Fibroblast of skin of right biceps (primary cell): ENCODE measurements at places on chromosomes 13 and 19.

DNA sequence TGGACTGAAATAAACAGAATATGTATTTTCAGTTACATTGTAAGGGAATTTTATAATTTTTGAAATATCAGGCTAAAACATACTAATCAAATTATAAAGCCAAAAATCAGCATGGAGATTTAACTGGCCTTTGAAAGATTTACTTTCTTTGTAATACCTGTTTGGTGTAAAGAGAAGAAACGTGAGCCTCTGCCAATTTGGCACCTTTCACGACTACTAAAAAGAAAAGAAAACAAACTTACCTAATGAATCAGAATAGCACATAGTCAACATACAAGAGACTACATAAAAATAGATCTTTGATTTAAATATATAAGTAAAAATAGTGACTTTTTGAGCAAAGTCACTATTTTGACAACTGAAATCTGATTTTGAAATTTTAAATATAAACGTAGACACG is 87.4 kb downstream of the RBM26 start:
- no peak for DNase-seq

GRCh38 chr19:6464070-6464873 is at the start of gene CRB3:
CRB3 (plus strand) TSS chr19:6464271; CDS start chr19:6464702, 431 bp downstream.
- DNase-seq: no peak

DNA sequence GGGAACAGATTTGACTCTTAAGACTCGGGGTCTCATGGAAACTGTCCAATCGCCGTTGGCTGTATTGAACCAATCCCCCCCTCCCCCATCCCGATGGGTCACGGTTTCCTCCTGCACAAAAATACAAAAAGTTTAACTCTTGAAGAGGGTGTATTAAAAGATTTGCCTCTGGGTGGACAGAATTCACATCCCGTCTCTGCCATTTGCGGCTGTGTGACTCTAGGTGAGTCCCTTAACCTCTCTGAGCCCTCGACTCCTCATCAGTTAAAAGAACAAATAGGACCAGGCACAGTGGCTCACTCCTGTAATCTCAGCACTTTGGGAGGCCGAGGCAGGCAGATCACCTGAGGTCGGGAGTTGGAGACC is 31.3 kb upstream of the FEM1A start:
- DNase-seq: no peak

- no peak for DNase-seq
Observed at GRCh38 chr13:46097015-46097414, 7.8 kb downstream of the CPB2 start.

- no peak for DNase-seq
Observed at GRCh38 chr19:13121551-13122274, 3.6 kb downstream of the NACC1 start.

DNA sequence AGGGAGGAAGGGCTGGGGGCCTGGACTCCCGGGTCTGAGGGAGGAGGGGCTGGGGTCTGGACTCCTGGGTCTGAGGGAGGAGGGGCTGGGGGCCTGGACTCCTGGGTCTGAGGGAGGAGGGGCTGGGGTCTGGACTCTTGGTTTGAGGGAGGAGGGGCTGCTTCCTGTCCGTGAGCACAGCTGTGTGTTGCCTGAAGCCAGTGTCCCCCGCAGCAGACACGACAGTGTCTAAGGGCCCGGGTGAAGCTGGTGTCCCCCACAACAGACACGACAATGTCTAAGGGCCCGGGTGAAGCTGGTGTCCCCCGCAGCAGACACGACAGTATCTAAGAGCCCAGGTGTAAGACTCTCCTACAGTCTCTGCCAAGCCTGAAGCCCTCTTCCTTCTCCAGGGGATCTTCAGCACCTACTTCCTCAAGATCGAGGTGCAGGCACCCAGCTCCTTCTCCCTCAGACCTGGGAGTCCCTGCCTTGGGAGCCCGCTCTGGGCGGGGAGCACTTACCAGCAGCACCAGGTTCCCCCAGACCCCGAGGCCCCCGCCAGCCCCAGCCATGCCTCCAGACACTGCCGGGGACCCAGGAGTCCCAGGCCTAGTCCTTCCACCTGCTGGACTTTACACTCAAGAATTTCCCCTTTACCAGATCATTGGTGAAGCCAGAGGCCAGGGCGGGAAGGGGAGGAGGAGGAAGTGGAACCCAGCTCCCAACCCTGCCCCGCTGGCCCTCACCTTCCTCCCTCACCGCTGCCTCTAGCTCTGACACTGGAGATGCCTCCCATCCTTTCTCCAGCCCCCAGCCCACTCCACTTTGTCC is at the start of gene PTPRH:
Gene PTPRH (minus strand): TSS at position 622 of the 813 bp plus-strand sequence. CDS start 68 bp downstream, at position 554.
- DNase-seq: no peak

- no peak for DNase-seq
Observed at GRCh38 chr13:21101865-21102576, 40.6 kb upstream of the LATS2 start.

DNA sequence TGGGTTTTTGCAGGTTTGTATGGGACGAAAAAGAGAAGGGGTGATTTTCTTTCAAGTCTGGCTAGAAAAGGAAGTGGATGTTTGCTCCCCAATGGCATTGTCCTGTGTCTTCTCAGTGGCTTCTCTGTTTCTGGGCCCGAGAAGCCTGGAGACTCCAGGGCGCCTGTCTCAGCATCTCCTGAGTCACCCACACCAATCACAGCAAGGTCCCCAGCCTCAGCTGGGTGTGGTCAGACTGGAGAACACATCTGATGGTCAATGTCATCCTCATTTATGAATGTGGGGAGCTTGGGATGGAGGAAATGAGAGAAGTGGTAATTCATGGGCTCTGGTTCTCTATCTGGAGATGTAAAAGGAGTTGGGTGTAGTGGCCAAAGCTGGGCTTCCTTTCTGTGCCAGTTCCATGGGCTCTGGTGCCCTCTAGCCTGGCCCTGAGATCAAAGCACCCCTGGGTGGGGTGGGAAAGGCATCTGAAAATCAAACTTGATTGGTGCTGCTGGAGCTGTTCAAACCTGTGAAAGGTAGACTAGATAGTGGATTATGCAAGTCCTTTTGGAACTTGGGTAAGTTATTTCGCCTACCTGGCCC is 13.4 kb downstream of the RASL11A start:
- DNase-seq: peak; percentile 12

DNA sequence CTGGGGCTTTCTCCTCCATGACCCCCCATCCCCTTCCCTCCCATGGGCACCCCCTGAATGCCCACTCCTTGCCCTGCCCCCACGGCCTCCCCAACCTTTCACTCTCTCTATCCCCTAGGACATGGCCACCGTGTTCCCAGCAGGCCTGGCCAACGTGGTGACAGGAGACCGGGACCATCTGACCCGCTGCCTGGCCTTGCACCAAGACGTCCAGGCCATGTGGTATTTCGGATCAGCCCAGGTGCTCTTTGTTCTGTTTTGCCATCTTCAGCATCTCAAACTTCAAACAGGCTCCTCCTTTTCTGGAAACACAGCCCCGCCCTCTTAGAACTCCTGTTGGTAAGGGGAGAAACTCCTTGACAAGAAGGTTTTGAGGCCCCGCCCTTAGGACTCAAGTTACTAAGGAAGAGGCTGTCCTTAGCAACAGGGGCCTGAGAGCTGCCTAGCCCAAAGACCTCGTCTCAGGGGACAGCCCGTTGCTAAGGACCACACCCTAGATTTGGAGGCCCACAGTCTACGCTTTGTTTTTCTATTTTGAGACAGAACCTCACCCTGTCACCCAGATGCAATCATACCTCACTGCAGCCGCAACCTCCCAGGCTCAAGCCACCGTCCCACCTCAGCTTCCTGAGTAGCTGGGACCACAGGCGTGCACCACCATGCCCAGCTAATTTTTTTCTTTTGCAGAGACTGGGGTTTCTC is 5.1 kb upstream of the FLT3LG start:
- peak; percentile 56 for DNase-seq

DNA sequence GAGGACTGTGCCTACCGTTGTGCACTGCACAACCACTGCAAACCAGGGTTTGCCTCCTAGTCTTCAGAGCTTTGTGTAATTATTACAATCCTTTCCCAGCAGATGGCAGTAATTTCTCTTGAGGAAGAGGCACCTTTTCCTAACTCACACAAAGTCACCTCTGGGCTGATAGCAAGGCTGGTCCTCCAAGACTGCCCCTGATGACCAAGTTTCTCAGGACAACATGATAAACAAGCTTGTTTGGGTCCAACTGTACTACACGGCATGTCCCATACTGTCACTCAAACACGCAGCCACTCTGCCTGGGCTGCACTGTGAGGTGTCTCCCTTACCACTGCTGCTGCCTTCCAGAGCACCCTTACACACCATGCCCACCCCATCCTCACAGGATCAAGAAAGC is 39.3 kb downstream of the RFXAP start:
- DNase-seq: peak; percentile 51

- no peak for DNase-seq
Observed at GRCh38 chr13:26614721-26615120, 57.2 kb downstream of the WASF3 start.

DNA sequence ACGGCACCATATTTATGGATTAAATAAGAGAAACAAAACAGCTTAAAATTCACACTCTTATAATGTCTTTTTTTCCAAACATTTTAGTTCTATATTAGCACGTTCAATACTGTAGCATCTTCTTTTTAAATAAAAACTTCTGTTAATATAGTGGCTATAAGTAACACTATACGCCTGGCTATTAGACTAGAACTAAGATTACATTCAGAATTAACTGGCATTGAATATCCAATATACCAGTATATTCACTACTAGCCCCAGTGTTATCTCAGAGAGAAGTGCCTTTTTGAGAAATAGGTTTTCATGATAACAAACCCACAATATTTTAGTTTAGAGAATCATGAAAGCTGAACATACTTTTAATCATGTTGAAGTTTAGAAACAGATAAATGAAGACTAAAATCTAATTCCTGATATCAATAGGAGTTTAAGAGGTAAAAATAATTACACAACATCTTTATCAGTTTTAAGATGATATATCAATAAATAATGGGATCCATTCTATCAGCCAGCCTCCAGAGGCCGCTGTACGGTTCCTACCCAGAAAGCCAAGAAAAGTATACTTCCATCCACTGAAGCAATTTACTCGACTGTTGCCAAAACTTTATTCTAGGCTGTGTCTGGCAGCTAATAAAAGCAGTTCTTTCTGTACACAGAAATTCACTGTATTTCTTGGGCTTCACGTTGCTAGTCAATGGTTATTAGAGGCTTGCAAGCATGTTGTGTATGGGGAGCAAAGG is 1113.4 kb upstream of the MIR17HG start:
- no peak for DNase-seq

- DNase-seq: no peak
Observed at GRCh38 chr19:14562660-14563589, 8.9 kb downstream of the NDUFB7 start.

- DNase-seq: peak; percentile 83
Observed at GRCh38 chr19:14507704-14508542, 10.3 kb downstream of the DNAJB1 start.

- DNase-seq: peak; percentile 90
Observed at GRCh38 chr13:92842145-92842544, 384.5 kb upstream of the GPC6 start.

DNA sequence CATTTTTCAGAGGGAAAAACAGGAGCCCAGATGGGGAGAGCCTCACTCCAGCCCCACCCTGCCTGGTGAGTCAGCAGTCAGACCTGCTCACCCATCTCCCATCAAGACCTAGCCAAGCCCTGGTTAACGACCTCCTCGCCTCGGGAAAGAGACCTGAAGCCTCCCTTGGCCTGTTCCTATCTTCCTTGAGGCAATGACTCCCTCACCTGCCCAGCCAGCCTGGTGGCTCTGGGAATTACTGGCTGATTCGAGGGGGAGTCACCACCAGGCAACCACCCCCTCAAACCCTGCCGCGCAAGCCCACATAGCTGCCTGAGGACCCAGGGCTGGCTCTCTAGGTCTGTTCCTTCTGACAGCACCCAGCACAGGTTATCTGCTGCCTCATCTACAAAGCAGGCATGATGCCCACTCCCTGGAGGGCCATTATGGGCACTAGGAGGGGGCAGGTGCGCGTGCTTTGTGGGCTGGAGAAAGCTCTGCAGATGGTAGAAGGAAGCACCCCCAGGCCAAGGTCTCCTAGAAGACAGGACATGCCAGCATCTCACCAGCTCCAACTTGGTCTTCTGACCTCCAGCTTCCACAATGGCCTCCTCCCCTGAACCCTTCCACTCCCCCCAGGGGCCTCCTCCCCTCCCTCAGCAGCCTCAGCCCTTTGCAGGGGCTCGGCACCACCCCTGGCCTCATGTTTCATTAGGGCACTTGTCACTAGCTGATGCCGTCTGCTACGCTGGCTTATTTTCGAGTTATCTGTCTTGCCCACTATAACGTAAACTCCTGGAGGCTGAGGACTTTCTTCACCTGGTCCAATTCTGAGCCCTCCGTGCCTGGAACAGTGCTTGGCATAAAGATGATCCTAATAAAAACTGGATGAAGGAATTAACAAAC is 10.4 kb downstream of the DEDD2 start:
- peak; percentile 53 for DNase-seq

DNA sequence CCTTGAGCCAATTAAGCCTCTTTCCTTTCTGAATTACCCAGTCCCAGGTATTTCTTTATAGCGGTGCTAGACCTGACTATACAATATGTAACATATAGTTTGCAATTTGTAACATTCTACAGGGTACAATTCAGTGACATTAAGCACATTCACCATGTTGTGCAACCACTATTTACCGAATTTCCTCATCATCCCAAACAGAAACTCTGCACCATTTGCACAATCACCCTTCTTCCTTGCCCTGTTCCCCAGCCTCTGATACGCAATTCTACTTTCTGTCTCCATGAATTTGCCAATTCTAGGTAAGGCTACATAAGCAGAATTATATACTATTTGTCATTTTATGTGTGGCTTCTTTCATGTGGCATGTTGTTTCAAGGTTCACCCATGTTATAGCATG is 13.7 kb upstream of the SIGLEC10 start:
- DNase-seq: no peak

DNA sequence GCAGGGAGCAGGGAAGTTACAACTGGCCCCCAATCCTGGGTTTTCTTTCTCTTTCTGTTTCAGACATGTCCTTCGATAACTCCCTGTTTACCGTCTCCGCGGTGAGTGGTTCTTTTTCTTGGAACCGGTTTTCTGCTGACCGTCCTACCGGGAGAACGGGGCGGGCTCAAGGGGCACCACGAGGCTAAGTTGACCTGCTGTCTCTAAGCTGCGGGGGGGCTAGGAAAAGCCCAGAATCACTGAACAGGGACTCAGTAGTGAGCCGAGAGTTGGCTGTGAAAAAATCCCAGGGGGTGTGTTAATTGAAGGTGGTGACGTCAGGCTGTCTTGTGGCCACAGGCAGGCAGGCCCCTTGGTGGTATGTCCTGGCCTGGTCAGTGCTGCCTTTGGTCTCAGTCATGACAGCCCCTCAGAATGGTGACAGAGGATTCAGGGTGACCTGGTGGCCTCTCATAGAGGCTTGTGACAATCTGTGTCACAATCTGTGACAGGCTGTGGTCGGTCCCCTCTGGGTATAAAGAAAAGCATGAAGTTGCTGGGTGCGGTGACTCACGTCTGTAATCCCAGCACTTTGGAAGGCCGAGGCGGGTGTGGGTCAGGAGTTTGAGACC is 8.1 kb upstream of the CARM1 start:
- peak; percentile 31 for DNase-seq
